Stimulated activated CD8-positive, alpha-beta memory T cell treated with anti-CD3 and anti-CD28 coated beads, Interleukin-15, amount 100 ng/mL, for 24 hours (primary cell): ENCODE measurements at places on chromosomes 3 and 15.

GRCh38 chr15:41788262-41788661 is 14.0 kb downstream of the MAPKBP1 start:
- DNase-seq, result no peak

DNA sequence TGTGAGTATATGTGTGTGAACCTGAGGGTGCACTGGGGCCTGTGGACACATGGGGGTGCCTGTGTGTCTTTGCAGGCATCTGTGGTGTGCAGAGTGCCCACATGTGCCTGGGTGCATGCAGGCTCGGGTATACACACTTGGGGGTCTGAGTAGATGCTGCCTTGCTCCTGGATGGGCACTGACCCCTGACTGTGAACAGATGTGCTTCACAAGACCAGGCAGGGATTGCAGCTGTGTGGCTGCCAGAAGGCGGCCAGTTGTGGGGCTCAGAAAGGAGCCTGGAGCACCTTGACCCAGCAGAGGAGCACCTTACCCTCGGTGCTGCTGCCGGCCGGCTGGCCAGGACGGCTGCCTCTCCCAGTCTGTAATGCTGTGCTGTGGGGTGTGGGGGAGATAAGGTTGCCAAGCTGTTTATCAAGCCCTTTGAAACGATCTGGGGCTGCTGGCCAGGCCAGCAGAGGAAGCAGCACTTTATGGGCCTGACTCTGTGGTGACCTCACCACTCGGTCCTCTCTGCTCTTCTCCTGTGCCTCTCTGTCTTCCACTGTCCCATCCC is 55.5 kb upstream of the MRPS22 start:
- no peak for DNase-seq

GRCh38 chr3:195859061-195859845 is 47.5 kb upstream of the MUC4 start:
- DNase-seq, result peak; percentile 73

GRCh38 chr15:59501597-59501996 is 63.6 kb downstream of the FAM81A start:
- no peak for DNase-seq

DNA sequence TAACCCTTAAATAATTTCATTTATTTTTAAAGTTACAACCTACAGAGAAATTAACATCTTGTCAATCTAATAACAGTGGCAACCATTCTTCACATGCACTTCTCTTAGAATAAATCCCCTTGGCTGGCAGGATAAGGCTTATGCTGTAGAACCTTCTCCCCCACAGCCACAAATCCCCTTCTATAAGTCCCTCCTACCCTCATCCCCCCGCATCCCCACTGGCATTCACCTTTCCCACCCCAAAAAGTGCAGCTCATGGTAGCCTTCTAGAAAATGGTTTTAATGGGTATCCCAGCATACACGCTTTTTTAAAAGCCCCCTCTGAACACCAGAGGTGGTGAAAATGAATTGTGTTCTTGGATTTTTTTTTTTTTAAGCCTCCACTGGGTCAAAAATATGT is 49.2 kb downstream of the CAPN7 start:
- no peak for DNase-seq

GRCh38 chr15:82108489-82109078 is 62.8 kb upstream of the MEX3B start:
- peak; percentile 37 for DNase-seq
